DMS79 (cell line): ENCODE measurements at places on chromosomes 7 and 10.
A peak's percentile ranks its signal among the peaks of the same experiment; 100 is the strongest.

- DNase-seq, result no peak
These were observed 604 bp downstream of the SCART1 start for GRCh38 chr10:133454204-133454893.

DNA sequence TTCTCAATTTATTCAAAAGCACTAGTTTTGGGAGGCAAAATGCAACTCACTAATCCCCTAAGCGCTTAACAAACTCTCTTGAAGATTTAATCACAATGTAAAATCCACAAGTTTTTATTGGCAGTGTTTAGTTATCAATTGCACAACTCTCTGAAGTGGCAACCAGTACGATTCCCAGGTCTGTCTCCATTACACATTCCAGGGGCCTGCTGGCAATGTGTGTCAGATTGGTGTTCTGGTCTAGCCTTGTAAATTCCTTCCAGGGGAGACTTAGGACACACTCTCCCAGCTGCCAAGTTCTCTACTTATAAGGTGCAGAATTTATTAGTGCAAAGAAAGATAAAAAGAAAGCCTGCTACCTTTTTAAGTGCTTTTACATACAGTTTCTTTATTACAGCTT is 164.7 kb upstream of the HPS1 start:
- no peak for DNase-seq

- DNase-seq, result no peak
These were observed 4.4 kb downstream of the MYO3A start for GRCh38 chr10:25938405-25938804.

DNA sequence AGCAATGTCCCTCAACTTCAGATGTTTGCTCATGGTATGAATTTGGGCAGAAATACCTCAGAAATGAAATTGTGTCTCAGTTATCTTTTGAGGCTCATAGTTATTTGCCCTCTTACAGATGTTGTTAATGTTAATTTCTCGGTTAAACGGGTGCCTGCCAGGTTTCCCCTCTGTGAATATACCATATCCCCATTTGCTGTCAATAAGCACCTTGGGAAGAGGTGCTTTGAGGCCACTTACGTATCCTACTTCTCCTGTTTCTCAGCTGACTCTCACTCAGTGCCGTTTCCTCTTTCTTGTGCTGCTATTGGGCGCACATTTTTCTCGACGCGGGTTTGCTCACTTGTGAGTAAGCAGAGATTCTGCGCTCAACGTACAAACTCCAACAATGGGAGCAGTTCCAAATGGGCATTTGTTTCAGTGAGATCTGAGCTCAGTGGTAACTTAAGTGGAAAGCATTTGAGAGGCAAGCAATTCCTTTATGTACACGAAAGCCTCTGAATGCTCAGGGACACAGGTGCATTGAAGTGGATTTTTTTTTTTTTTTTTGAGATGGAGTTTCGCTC is 34.8 kb upstream of the JAKMIP3 start:
- DNase-seq, result peak; percentile 64

DNA sequence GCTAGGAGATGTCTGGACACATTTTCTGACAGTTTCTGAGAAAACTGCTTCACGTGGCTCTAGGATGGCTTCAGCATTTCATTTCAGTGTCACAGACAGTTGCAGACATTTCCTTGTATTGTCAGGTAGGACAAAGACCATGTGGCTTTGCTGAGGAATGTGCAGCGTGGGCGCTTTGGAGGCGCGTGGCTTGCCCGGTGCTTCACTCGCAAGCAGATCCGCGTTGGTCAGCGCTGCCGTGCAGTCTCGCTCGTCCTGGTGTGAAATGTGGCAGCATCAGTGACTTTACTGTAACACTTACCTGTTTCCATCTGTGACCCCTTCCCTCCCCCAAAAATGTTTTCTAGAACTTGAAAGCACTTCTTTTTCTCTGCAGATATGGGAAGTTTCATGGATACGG is 340.5 kb downstream of the SDK1 start:
- DNase-seq, result no peak

DNA sequence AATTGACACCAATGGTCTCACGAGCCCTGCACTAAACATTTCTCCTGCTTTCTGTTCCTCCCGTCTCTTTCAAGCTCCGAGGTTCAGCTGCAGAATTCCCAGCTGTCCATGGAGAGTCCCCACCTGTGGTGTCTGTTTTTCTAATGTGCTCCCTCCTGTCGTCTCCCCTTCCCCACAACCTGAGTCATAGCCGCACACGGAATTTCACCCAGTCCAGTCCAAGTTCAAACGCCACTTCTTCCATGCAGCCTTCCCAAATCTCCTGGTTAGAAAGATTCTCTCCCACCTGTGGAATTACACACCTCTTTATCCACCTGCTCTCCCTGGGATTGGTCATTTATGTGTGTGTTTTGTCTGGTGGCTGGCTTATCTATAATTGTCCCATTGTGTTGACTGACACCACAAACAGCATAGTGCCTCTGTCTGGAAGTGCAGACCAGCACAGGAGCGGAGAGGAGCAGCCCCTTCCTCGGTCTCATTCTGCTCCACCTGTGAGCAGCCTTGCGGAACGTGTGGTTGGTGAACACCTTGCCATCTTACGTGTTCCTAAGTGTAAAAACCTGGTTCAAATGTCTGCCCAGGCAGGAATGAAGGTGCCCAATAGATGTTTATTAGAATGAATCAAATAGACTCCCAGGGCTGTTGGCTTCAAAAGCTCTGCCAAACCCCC is 3.3 kb upstream of the DIP2C start:
- no peak for DNase-seq

DNA sequence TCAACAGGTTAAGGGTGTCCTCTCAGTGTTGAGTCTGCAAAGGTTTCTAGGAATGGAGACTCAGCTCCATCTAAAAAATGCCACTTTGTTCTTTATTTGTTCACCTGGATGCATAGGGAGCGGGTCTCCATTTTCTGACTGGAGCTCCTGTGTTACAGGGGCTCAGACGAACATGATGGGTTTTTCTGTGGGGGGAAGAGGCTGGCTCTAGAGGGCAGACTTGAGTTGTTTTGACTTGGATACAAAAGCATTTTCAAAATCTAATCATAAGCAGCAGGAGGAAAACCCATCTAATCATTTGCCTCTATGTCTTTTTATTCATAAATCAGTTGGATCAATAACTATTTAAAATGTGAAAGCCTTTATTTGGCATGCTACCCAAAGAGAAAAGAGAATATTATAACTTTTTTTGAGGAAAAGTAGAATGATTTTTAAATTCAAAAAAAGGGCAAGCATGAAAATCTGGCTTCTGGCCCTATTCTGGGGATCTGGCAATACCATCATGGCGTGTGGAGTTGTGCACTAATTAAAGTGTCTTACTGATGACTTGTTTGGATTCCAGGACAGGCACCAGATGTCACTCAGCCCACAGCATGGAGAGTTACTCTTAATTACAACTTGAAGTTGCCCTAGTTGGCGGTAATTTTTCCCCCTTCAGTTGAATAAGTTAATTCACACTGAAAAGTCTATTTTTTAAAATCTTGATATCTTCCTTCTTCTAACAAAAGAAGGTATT is 594.9 kb downstream of the REEP3 start:
- DNase-seq, result no peak

DNA sequence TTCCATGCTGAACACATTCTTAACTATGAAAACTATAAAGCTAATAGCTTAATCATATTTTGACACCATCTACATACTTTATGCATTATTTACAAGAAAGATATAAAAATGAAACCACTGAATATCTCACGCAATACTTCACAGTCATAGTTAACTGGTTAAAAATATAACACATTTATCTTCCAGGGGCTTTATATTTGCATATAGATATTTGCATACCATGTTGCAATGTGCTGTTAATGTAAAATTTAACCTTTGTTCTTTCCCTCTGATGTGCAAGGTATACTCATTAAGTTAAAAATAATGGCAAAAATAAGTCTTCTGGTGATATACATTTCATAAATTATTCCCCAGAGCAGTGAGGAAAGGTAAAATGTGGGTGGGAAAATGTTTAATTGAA is 76.9 kb upstream of the MGMT start:
- DNase-seq, result no peak

GRCh38 chr7:99974681-99975080 is 1.1 kb downstream of the AZGP1 start:
- no peak for DNase-seq

- DNase-seq, result no peak
These were observed 105.5 kb downstream of the WNT2 start for GRCh38 chr7:117217106-117218035.

DNA sequence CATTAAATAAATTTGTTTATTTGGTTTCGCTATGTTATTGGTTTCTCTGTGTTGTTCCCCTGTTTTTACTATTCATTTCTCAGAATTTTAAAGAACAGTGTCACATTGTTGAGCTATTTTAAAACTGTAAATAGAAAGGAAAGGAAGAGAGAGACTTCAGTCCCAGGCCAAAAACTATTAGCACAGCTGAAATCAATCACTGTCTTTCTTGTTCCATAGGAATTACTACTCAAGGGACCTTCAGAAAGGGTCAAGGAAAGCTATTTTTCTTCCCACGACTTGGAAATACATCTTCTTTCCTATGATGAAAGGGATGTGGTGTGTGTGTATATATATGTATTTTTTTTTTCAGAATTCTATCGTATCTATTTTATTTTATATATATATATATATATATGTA is 29.0 kb upstream of the GNAT3 start:
- DNase-seq, result no peak

DNA sequence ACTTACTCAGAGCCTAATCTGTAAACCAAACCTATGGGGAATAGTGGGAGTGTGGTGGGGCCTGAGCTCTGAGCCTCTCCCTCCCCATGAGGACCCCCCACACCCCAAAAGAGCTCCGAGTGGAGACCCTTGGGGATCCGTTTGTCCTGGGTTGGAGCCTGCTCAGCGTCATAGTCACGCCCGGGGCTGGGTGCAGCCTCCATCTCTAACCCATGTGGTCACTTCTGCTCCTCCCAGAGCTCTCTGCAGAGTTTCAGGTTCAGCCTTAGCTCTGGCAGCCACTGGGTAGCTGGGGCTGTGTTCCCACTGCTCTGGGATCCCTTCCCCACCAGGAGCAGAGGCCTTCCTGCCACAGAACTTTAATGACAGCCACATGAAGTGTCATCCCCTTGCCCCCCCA is 25.9 kb downstream of the PFKFB3 start:
- no peak for DNase-seq
